ENCODE measurements at places on chromosomes 2 and 18.
A peak's percentile ranks its signal among the peaks of the same experiment; 100 is the strongest.

DNA sequence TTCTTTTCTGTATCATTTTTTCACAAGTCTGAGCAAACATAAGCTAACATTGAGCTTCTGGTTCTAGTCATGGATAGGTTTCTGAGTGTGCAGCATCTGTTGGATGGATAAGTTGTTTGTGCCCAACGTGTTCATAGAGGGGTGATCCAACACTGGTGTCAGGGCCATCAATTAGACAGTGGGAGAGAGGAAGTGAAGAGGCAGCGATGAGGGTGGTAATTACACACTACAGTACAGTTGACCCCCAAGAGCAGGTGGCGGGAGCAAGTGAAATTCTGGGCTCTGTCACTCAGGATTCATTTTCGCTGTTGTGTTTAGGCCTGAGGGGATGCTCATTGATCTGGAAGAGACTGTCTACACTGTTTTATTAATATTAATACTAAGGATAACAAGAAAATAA is 180.0 kb upstream of the CXCR4 start:
- DNase-seq, result no peak

- DNase-seq, result peak; percentile 94
Observed at GRCh38 chr2:234135750-234136221, 85.3 kb downstream of the SPP2 start.

DNA sequence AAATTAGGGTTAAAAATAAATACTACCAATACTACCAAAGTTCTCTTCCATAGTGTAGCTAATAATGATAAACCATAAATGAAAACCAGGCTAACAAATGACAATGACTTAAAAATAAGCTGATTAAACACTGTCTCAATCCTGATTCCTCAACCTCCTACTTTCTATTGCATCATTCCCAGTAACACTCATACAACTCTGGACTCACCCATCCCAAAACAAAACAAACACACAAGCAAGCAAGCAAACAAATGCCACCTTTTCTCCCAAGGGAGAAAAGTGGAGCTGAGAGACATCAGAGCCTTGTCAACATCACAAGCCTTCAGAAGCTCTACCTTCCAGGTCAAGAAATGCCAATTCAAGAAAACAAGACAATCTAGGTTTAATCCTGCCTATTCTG is 620.7 kb downstream of the NYAP2 start:
- DNase-seq, result no peak

- peak; percentile 47 for DNase-seq
Observed at GRCh38 chr2:68565858-68566257, 77.5 kb upstream of the PROKR1 start.

Data from A172 (cell line).